ENCODE measurements at places on chromosomes 4 and X.

DNA sequence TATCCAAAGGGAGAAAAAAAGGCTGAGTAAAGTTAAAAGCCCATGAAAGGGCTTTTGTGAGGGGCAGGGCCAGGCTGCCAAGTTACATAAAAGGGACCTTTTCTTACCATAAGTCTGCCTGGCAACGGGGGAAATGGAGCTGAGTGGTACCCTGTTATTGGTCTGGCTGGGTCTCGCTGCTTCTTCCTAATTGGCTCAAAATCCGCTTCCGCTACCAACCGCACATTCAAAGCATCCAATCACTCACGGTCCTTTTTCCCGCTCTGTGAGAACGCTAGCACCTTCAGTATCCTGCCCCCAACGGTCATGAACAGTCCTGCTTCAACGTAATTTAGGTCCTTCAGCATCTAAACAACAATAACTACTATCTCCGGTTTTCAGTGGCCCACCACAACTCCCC lies 611 bp downstream of the TEX11 start:
- no peaks in the 10 kb centered on the region for H3K36me3 ChIP-seq
- H3K27ac ChIP-seq = no peak overlapping the region
- no peaks in the 10 kb centered on the region for H3K27me3 ChIP-seq
- no peak for DNase-seq
- no peak overlapping the region for H3K4me3 ChIP-seq
- H3K4me1 ChIP-seq = no peaks in the 10 kb centered on the region

DNA sequence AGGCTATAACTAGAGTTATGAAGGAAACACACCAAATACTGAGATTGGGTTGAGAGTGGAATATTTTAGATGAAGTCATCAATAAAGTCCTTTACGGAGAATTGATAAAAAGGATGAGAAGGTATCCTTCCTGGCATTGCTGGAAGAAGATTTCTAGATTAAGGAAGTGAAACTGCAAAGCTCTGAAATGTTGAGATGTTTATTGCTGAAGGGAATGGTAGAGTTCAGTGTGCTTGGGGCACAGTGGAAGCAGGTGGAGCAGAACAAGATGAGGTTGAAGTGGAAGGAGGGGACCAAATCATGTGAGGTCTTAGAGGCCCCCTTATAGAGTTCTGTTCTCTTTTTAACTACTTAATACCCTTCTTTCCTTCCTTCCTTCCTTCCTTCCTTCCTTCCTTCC lies 848.5 kb downstream of the RAB28 start:
- no peaks in the 10 kb centered on the region for H3K27me3 ChIP-seq
- H3K4me3 ChIP-seq = no peak overlapping the region
- no peaks in the 10 kb centered on the region for H3K4me1 ChIP-seq
- no peaks in the 10 kb centered on the region for H3K36me3 ChIP-seq
- no peak for DNase-seq
- H3K27ac ChIP-seq = no peak overlapping the region

DNA sequence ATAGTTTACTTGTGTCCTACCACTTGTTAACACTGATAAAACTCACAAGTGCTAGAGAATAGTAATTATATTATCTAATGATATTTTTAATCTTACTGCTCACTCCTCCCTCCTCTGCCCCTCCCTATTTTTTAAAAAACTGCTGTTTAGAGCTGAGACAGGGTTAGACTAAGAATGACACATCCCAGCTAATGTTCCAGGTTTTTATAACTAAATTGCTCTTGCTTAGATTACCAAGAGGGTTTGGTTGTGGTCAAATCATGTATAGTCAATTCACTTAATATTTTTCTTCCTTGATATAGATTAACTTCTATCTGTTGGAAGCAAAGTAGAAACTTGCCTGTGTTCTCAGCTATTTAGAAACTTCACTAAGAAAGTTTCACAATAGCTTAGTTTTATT lies 60.2 kb downstream of the ATOH1 start:
- H3K27ac ChIP-seq = no peak overlapping the region
- no peak overlapping the region for H3K4me3 ChIP-seq
- H3K36me3 ChIP-seq = no peaks in the 10 kb centered on the region
- DNase-seq = no peak
- H3K27me3 ChIP-seq = no peaks in the 10 kb centered on the region

GRCh38 chr4:14196131-14196530 lies 568.6 kb upstream of the BOD1L1 start:
- no peaks in the 10 kb centered on the region for H3K27me3 ChIP-seq
- H3K27ac ChIP-seq = no peak overlapping the region
- no peaks in the 10 kb centered on the region for H3K4me1 ChIP-seq

GRCh38 chr4:38950159-38950558 lies 82.0 kb downstream of the TMEM156 start:
- no peak overlapping the region for H3K27ac ChIP-seq
- peaks cover 24% of the 10 kb centered on the region for H3K4me1 ChIP-seq
- H3K4me3 ChIP-seq = no peak overlapping the region
- no peak for DNase-seq
- no peaks in the 10 kb centered on the region for H3K36me3 ChIP-seq

- DNase-seq = no peak
- no peaks in the 10 kb centered on the region for H3K4me1 ChIP-seq
- no peak overlapping the region for H3K27ac ChIP-seq
- no peak overlapping the region for H3K4me3 ChIP-seq
- H3K36me3 ChIP-seq = no peaks in the 10 kb centered on the region
These were observed 406.8 kb downstream of the TMA16 start for GRCh38 chr4:163901319-163901718.

DNA sequence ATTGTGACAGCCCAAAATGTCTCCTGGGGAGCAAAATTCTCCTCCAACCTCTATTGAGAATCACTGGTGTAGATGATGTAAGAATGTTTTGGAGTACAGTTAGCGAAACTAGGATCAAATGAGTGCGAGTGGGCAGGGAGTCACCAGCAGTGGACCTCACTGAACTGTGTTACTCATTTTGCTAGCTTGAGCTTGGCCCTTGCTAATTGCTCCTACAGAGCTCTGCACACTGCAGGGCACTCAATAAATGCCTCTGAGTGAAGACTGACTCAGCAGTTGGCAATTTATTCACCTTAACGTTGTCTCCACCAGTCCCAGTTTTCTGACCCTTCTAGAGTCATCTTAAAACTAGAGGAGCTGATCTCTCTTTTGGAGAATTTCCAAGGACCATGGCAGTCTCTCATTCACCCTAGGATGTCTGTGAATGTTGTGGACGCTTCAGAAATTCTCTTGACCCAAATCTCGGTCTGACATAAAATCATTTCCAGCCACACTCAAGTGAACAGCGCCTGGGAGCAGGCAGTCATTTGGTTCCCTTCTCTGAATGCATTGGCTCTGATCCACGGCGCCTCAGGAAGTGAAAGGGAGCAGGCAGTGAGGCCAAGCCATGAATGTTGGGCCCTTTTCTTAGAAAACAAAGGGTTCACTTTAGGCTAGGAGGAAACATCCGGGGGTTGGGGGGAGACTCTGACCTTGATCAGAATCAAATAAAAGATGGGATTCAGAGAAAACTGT lies 148.1 kb downstream of the NWD2 start:
- H3K27me3 ChIP-seq = peaks cover 1% of the 10 kb centered on the region
- peaks cover 4% of the 10 kb centered on the region for H3K4me1 ChIP-seq
- no peaks in the 10 kb centered on the region for H3K36me3 ChIP-seq
- no peak for DNase-seq
- no peak overlapping the region for H3K27ac ChIP-seq

- no peaks in the 10 kb centered on the region for H3K27me3 ChIP-seq
- no peaks in the 10 kb centered on the region for H3K36me3 ChIP-seq
- DNase-seq = no peak
- no peaks in the 10 kb centered on the region for H3K4me1 ChIP-seq
- H3K27ac ChIP-seq = no peak overlapping the region
These were observed 1898.0 kb upstream of the PCDH7 start for GRCh38 chr4:28822163-28822562.

GRCh38 chr4:62402088-62402806 lies 1202.1 kb downstream of the ADGRL3 start:
- no peaks in the 10 kb centered on the region for H3K4me1 ChIP-seq
- H3K4me3 ChIP-seq = no peak overlapping the region
- DNase-seq = no peak
- no peaks in the 10 kb centered on the region for H3K27me3 ChIP-seq

DNA sequence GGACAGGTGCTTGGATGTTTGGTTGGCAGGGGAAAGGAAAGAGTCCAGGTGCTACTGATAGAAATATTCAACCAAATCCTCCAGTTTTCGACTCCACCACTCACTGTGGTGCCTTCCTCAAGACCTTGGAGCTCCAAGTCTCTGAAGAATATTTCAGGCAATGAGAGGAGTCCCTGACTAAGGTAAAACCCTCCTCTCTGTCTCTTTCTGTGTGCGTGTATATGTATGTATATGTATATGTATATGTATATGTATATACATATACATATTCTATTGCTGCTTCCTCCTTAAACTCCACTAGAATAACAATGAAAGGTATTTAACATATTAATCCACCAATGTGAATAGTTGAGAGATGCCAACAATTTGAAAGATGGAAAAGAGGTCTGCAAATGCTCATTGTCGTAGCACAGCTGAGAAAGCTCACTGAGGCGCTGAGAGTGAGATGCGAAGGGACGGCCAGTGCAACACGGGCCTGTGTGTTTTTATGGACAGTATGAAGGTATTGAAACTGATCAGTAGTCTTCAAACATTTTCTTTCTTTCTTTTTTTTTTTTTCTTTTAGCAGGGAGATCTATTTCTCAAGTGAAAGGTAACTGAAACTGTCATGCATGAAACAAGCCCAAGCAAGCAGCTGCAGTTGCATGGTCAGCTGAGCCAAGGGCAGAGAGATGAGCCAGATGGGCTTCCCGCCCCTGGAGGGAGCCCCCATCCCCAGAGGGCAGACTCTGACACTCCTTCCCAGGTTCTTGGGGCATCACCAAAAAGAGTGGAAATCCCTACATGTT lies 41.1 kb upstream of the HS3ST1 start:
- H3K27me3 ChIP-seq = no peaks in the 10 kb centered on the region
- H3K27ac ChIP-seq = peak overlapping the region; percentile 96
- H3K36me3 ChIP-seq = peaks cover 19% of the 10 kb centered on the region
- H3K4me1 ChIP-seq = peaks cover 48% of the 10 kb centered on the region
- no peak for DNase-seq

DNA sequence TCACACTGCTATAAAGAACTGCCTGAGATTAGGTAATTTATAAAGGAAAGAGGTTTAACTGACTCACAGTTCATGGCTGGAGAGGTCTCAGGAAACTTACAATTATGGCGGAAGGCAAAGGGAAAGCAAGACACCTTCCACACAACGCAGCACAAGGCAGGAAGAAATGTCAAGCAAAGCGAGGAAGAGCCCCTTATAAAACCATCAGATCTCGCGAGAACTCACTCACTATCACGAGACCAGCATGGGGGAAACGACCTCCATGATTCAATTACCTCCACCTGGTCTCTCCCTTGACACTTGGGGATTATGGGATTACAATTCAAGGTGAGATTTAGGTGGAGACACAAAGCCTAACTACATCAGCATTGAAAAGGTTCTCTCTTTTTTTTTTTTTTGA lies 39.6 kb downstream of the PALLD start:
- no peaks in the 10 kb centered on the region for H3K36me3 ChIP-seq
- no peak overlapping the region for H3K4me3 ChIP-seq
- peaks cover 9% of the 10 kb centered on the region for H3K27me3 ChIP-seq
- H3K4me1 ChIP-seq = no peaks in the 10 kb centered on the region

GRCh38 chr4:180057891-180058671 lies 2185.1 kb upstream of the TENM3 start:
- H3K27ac ChIP-seq = no peak overlapping the region
- peaks cover 3% of the 10 kb centered on the region for H3K36me3 ChIP-seq
- H3K4me3 ChIP-seq = peak overlapping the region; percentile 38
- peaks cover 11% of the 10 kb centered on the region for H3K4me1 ChIP-seq

DNA sequence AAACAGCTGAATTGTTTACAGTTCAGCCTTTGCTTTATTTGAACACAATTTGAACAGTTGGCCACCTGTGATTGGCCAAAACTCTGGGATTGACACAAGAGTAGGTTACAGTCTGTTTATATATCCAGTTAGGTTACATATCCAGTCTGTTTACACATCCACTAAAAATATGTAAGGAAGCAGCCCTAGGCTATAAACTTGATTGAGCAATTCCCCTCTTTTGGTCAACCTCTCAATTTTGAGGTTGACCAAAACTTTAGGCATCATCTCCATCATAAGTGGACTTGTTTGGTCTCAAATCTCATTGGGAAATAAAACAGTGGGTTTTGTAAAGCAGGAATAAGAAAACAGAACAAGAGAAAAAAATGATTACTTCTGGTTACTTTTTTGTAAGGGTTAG lies 190.8 kb downstream of the SPATA18 start:
- no peak overlapping the region for H3K4me3 ChIP-seq
- no peak overlapping the region for H3K27ac ChIP-seq
- no peaks in the 10 kb centered on the region for H3K4me1 ChIP-seq
- no peaks in the 10 kb centered on the region for H3K36me3 ChIP-seq

GRCh38 chr4:110503270-110504083 lies 27.5 kb downstream of the ENPEP start:
- H3K27me3 ChIP-seq = peaks cover 6% of the 10 kb centered on the region
- no peaks in the 10 kb centered on the region for H3K36me3 ChIP-seq
- no peak for DNase-seq
- no peak overlapping the region for H3K27ac ChIP-seq
- H3K4me3 ChIP-seq = no peak overlapping the region

DNA sequence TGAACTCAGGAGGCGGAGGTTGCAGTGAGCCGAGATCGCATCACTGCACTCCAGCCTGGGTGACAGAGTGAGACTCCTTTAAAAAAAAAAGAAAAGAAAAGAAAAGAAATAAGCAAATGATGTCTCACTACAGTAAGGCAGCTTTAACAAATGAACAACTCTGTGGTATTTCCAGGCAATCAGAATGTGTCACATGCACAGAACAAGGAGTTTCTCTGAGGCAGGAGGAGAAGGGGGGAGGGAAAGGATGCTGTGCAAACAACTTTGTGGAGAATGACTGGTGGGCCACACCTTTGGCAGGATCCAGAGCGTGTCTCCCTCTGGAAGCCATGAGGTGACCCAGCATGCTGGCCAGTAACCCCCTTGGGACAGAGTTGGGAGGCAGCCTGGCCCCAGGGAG lies 57.6 kb downstream of the RAI2 start:
- no peaks in the 10 kb centered on the region for H3K27me3 ChIP-seq
- H3K27ac ChIP-seq = no peak overlapping the region
- no peaks in the 10 kb centered on the region for H3K4me1 ChIP-seq
- no peak overlapping the region for H3K4me3 ChIP-seq

DNA sequence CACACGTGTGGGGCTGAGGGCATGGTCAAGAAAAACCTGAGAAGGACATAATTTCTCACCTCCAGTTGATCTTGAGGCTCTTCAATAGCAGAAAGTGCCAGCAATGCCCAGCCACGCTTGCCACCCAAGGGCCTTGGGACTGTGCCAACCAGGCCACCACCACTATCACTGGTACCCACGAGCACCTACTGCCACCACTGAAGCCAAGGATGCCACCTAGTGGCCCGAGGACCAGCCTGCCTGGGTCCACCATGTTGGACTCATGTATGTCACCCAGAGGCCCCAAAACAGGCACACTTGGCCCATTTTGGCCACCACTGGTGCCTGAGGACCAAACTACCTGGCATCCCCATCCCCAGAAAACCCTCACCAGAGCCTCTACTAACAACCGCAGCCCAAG lies 191.8 kb downstream of the ADAM29 start:
- no peaks in the 10 kb centered on the region for H3K27me3 ChIP-seq
- no peaks in the 10 kb centered on the region for H3K36me3 ChIP-seq
- H3K27ac ChIP-seq = no peak overlapping the region
- H3K4me3 ChIP-seq = no peak overlapping the region
- no peaks in the 10 kb centered on the region for H3K4me1 ChIP-seq

GRCh38 chr4:36140421-36140820 lies 103.9 kb downstream of the ARAP2 start:
- H3K4me3 ChIP-seq = no peak overlapping the region
- no peak overlapping the region for H3K27ac ChIP-seq
- no peaks in the 10 kb centered on the region for H3K4me1 ChIP-seq
- no peak for DNase-seq

- H3K27me3 ChIP-seq = no peaks in the 10 kb centered on the region
- H3K36me3 ChIP-seq = no peaks in the 10 kb centered on the region
These were observed 1529.1 kb upstream of the ADGRL3 start for GRCh38 chr4:59671037-59671436.
